ENCODE measurements at places on chromosomes 6 and 20. TPM values are rescaled to one million over a fixed set of nuclear protein-coding genes. Genes with fewer than 3 reads are reported as not detected.

Gene DEFB132
- total RNA-seq = not detected

DNA sequence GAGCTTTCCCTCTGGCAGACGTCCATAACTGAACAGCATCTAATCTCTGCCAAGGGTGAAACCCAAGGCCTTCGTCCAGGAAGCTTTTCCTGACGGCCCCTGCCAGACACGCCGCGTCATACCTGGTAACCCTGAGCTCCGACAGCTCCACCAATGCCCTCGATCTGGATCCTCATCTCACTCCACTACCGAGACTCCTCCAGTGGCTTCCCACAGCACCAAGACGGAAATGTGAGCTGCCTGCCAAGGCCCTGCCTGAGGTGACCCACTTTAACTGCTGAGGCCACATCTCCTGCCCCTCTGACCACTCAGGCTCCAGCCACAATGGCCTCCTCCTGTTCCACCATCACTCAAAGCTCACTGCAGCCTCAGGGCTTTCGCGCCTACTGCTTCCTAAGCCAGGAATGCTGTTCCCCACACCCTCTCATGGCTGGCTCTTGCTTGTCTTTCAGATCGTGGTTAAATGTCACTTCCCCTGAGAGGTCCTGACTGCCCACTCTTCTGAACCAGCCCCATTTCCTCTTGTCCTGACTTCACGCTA, 143.2 kb downstream of the PREX1 start:
- DNase-seq = peak; percentile 64

DNA sequence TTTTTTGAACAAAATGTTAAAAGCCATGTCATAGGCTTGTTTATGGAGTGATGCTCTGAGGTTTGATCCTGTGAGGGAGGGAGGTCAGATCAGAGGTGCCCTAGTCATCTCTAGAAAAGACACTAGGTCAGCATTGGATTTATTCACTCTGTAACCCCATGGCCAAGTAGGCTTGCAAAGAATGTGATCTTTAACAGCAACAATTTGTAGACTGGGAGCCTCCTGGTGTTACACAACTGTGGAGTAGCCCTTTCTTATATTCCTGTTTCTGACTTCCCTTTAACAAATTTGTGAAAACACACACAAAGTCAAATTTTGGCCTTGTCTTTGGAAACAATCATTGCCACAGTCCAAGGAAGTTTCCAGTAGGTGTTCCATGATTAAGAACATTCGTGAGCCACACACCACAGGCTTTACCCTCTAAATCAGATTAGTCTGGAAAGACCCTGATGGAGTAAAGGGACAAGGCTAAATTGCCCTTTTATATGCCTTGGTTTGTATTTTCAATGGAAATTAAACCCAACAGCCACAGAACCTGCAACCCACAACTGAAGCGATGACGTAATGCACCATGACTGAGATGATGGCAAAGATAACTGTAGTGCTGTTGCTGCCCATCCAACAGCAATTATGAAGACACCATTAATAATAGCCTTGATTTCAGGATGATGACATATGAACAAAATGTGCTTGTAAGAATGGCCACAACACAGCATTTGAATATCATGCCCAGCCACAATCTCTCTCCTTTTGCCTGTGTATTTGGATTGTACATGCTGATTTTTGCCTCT, 22.1 kb downstream of the SCP2D1 start:
- no peak for DNase-seq

DNA sequence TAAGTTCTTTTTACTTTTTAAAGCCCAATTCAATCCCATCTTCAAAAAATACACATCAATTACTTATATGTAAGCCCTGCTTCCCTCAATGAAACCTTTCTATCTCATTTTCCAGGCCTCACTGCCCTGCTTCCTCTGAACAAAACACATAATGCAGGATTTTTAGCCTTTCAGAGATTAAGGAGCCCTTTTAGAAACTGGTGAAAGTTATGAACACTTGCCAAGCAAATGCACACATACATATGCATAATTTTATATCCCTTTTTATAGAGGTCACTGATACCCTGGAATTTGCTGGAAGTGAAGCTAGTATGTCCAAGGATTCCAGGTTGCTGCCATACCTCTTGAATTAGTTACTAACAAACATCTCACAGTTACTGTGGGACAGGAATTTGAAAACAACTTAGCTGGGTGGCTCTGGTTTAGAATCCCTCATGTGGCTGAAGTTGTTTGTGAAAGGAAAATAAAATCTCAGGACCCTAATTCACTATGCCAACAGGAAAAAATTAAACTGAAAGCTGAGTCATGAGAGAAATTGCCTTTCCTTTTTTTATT, 75.8 kb downstream of the UBE3D start:
- no peak for DNase-seq

DNA sequence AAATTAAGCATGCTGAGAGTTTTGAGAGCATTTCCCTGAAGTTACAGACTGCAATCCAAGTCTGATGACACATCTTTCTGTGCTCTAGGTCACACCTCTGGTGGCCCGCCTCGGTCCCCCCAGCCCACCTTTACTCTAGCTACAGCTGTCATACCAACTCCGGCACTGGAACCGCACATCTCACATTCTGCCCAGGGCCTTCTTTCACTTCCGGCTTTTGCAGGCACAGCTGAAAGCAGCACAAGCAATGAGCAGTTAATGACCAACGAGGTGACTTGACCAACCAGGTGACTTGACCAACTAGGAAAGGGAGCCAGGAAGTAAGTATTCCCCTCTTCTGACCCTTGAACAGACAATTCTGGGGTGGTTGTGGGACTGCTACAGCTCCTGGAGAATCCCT, 88.6 kb upstream of the MOCS1 start:
- no peak for DNase-seq

Gene TGM3
- not detected for total RNA-seq

- no peak for DNase-seq
Measured at GRCh38 chr6:152859225-152859624, 108.6 kb downstream of the VIP start.
